SIG-M5 (cell line): ENCODE measurements at places on chromosomes 1 and 21.
A peak's percentile ranks its signal among the peaks of the same experiment; 100 is the strongest.

- DNase-seq: no peak
Measured at GRCh38 chr1:173422456-173422976, 54.6 kb upstream of the PRDX6 start.

GRCh38 chr1:224767031-224767430 is 150.9 kb downstream of the CNIH3 start:
- DNase-seq: no peak

- DNase-seq: peak; percentile 68
Measured at GRCh38 chr1:243712941-243713340, 137.1 kb downstream of the AKT3 start.

DNA sequence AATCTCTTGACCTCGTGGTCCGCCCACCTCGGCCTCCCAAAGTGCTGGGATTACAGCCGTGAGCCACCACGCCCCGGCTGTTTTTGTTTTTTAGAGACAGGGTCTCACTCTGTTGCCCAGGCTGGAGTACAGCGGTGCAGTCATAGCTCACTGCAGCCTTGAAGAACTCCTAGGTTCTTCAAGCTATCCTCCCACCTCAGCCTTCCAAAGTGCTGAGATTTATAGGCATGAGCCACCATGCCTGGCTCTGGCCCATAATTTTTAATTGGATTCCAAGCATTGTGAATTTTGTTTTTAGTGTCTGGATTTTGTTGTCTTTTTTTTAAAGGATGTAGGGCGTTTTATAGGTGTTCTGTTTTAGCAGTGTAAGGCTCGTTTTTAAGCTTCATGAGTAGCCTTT is 28.6 kb upstream of the TXLNA start:
- no peak for DNase-seq

- no peak for DNase-seq
Measured at GRCh38 chr21:29238967-29239290, 59.8 kb upstream of the BACH1 start.

- DNase-seq: no peak
Measured at GRCh38 chr1:76891931-76892622, 24.8 kb downstream of the ST6GALNAC5 start.

DNA sequence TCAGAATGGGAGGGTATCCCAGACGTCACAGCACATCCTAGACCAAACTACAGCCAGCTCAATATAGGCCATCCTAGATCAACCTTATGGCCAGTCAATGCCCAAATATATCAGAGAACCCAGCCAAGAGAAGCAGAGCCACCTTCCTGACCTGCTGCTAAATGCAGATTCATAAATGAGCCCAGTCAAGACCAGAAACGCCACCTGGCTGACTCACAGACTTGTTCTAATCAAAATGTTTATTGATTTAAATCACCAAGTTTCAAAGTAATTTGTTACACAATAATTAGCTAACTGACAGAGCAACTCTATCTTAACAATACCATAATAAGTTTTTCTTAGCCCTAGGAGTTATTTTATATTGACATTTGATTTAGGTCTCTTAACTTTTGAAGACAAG is 28.6 kb downstream of the ZNF644 start:
- no peak for DNase-seq

GRCh38 chr1:112687785-112688496 is 13.5 kb downstream of the MOV10 start:
- DNase-seq: no peak

- DNase-seq: no peak
Measured at GRCh38 chr1:220528679-220529501, 954 bp downstream of the MARK1 start.

GRCh38 chr21:26374817-26375216 is 198.3 kb downstream of the CYYR1 start:
- DNase-seq: no peak

GRCh38 chr1:5390504-5390903 is 601.7 kb downstream of the NPHP4 start:
- no peak for DNase-seq

- no peak for DNase-seq
Measured at GRCh38 chr1:179178183-179178582, 51.3 kb downstream of the ABL2 start.

DNA sequence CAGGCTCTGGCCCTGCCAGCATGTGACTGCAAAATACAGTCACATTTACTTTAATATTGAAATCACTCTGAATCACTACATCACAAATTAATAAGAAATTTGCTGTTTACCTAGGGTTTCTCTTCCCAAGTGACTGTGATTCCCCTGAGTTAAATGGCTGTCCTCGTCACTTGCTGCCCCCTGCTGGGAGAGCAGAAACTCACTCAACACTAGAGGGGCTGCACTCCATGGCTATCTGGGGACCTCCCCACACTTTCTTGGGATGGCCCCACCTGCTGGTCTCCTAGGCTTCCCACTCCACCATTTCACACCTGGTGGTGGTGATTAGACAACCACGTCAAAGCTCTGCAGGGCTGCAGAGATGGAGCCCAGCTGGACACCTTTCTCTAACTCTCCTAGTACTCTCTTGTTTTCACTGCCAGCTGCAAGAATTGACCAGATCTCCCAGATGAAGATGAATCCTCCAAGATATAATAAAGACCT is 63.4 kb downstream of the CD2 start:
- DNase-seq: no peak

GRCh38 chr1:111045033-111045722 is 81.5 kb upstream of the LRIF1 start:
- DNase-seq: no peak

DNA sequence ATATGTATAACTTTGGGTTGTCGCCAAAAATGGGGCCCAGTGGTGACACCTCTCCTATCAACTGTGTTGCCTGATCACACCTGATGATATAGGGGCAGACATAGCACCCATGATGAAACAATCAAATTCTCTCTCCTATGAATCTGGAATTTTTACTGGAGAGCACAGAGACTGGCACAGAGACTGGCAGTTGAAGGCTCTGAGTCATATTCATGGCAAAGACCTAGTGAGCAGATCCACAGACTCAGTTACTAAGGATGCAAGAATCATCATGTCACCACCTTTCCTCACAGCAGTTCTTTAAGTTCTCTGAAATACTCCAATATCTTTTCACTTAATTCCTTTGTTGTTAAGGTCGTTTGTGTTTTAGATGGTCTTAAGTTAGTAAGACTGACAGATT is 60.0 kb downstream of the APCS start:
- no peak for DNase-seq

DNA sequence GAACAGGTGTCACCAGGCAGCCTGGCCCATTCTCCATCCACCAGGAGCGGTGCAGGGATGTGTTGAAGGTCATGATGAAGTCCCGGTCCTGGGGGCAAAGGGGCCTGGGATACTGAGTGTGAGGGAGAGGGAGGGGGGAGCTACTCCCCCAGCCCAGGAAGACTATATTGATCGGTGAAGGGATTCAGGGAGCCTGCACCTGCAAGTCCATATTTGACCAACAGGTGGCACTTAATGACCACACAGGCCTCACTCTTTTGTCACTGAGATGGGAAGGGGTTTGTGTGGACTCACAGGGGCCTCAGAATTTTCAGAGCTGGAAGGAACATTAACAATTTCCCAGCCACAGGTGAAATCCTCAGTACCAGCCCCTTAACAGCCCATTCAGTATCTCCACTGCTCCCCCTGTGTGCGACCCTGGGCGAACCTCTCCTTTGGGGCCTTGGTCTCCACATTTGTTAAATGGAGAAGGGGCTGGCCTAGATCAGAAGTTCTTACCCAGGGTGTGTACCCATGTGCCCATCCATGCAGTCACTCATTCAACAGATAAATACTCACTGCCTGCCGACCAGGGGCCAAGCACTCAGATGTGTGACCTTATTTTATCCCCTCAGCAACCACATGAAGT is 55.6 kb downstream of the NKAIN1 start:
- no peak for DNase-seq

GRCh38 chr21:45870421-45870820 is 111.1 kb upstream of the COL6A1 start:
- no peak for DNase-seq

DNA sequence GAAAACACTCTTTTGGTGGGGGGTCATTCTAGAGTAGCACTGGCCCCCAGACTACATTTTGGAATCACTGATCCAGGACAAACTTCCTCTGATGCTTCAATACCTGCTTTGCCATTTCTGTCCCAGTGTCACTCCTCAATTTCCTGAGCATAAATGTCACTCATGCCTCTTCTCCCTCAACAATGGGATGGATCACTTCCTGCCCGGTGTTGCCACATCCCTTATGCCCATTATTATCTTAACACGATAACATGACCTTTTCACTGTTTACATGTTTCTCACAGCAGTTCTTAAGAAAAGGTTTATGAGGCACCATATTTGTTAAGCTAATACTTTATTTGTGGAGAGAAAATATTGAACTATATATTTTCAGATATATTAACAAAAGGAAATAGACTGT is 3.9 kb upstream of the ITLN1 start:
- DNase-seq: no peak

DNA sequence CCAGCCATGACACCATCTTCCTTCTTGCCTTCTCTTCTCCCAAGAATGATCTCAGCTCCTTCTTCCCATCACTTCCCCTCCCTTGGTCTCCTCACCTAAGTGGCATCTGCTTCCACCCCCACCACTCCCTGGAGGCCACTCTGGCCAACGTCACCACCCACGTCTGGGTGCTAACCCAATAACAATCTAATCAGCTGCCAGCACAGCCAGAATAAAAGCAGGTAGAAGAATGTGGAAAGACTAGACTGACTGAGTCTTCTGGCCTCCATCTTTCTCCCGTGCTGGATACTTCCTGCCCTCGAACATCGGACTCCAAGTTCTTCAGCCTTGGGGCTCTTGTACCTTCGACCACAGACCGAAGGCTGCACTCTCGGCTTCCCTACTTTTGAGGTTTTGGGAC is 245.3 kb upstream of the CSF3R start:
- DNase-seq: no peak

DNA sequence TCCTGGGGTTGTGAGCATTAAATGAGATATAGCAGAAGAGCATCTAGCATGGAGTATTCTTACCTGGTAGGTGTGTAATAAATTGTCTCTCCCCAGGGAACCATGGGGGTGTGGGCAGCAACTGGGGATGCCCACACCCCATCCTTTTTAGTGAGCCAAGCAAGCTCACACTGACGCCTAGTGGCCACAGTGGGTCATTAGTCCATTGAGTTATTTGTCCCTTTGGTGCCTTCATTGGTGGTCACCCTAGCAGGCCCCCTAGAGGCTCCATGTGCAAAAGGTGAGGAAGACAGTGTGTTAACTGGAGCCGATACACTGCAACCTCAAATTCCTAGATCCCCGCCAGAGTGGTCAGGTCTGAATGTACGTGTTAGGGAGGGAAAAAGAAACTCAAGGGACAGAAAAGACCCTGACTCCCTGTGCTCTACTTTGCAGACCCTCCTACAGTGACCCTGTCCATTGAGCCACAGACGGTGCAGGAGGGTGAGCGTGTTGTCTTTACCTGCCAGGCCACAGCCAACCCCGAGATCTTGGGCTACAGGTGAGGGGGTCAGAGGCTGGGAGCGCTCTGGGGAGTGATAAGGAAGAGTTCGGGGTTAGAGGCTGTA is 93.3 kb upstream of the CD1D start:
- DNase-seq: no peak

- no peak for DNase-seq
Measured at GRCh38 chr1:111736548-111737215, 2.5 kb downstream of the INKA2 start.

- no peak for DNase-seq
Measured at GRCh38 chr1:56820755-56821461, 1.7 kb upstream of the FYB2 start.

DNA sequence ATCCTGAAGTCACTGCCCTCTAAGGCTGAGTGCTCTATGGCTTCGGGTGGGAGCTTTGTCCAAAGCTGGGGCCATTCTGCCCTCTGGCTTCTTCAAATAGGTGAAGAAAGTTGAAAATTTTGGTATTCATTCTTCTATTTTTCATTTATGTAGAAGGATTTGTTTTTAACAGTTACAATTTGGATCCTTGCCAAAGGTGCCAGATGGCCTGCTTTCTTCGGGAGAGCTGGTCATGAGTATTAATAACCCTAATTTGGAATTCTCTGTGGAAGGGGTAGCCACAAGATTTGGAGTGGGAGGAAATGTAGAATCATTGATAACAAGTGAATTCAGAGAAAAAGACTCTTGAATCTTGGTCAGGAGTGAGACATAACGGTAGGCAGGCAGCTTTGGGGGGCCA is 370.4 kb upstream of the ST6GALNAC5 start:
- no peak for DNase-seq

GRCh38 chr21:33268393-33268736 is 2.2 kb downstream of the IL10RB start:
- no peak for DNase-seq

GRCh38 chr1:186511761-186512637 is 51.1 kb upstream of the PDC start:
- no peak for DNase-seq

DNA sequence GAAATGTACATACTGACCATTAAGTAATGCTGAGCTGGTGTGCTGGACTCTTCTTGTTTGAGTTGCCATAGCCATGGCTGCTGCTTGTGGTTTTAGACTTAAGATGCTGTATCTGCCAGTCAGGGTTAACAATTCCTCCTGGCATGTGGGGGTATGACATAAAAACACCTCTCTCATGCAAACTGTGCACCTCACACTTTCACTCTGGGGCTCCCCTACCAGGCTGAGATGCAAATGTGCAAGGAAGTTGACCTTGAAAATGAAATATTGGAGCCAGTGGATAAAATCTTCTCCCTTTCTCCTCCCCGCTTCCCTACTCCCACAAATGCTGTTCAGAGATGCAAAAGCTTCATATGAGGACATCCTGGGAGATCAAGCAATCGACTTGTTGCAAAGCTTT is 198.8 kb downstream of the FCRL5 start:
- no peak for DNase-seq

DNA sequence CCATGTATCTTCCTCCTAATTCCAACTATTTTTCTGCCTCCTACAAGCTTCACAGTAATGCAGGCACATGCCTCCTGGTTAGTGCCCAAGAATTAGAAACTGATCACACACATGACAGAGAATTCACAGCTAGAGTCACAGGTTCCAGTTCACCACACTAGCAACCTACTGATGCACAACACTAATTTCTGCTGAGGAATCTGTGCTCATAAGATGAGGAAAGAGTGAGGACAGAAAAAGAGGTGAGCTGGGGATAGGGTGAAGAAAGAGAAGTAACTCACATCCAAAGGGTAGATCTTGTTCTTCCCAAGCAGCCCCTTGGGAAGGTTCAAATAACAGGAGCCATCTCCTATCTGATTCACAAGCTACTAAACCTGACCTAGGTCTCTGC is 61.3 kb downstream of the PUM1 start:
- DNase-seq: no peak

DNA sequence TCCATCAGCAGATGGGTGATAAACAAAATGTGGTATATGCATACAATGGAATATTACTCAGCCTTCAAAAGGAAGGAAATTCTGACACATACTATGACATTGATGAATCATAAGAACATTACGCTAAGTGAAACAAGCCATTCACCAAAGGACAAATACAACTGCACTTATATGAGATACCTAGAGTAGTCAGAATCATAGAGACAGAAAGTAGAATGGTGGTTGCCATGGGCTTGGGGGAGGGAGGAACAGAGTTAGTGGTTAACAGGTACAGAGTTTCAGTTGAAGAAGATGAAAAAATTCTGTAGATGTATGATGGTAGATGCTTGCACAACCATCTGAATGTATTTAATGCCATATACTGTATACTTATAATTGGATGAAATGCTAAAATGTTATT is 39.1 kb upstream of the KCNK2 start:
- no peak for DNase-seq

- no peak for DNase-seq
Measured at GRCh38 chr1:44112486-44112885, 6.1 kb upstream of the KLF17 start.
